ENCODE measurements at places on chromosomes 12 and 14.

- DNase-seq = no peak
Measured at GRCh38 chr12:25550186-25550585, 2.9 kb downstream of the LMNTD1 start.

- no peak for DNase-seq
Measured at GRCh38 chr14:73870525-73871235, 16.0 kb upstream of the ZNF410 start.

DNA sequence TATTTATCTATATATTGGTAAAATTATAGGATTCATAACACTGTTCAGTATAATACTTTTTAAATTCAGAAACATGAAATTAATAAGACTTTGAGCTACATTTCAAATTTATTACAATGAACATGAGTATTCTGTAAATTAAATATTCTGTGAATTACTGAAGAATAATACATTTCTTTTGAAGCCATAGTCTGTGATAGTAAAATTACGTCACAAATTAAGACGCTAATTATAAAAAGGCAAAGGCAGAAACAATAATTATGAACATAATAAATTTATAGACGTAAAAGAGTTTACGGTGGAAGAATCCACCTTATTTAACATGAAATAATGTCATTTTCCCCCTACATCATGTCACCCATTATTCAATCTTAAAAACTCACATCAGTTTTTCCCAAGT, 118.9 kb downstream of the NOVA1 start:
- no peak for DNase-seq

DNA sequence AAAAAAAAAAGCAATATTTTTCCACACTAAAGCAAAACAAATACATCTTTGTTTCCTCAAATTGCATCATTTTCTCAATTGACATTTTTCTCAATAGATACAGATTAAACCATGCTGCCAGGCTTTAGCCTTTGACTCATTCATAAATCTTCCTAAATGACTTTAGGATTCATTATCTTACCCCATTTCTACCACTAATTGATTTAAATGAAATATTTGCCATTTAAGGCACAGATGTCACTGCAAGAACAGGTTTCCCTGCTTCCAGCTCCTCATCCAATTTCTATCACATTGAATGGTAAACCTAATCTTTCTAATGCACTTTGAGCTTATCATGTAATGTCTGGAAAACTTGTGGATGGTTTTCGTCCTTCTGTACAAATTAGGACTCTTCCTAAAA, 298.7 kb downstream of the RPL10L start:
- no peak for DNase-seq

DNA sequence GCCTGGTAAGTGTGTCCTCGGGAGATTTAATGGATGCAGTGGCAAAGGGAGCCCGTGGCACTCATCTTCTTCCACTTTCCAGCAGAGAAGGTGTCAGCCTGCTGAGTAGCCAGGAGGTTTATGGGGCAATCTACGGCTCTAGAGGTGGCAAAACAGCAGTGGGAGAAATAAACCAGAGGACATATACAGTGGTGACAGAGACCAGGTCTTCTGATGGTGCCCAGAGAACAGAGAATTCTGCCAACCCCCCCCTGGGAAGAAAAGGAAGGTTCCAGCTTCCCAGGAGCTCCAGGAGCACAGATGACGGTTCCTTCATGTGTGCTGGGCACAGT, 43.0 kb downstream of the SMIM41 start:
- DNase-seq = no peak

GRCh38 chr12:122851820-122852219, 16.6 kb downstream of the HIP1R start:
- no peak for DNase-seq

- no peak for DNase-seq
Measured at GRCh38 chr12:92221656-92222315, 76.1 kb upstream of the BTG1 start.

DNA sequence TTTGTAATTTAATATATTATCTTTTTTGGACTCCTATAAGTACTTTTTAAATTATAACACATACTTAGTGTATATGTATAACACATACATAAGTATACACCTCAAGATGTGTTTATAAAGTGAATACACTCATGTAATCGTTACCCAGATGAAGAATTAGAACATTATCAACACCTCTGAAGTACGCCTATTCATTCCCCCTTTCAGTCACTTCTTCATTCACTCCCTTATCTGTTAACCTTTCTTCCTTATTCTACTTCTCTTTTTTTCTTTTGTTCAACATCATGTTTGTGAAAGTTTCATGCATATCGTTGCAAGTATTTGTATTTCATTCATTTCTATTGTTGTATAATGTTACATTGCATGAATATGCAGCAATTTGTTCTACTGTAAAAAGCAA, 98.5 kb downstream of the ARID2 start:
- no peak for DNase-seq

GRCh38 chr14:58829594-58829993, 191.8 kb downstream of the DACT1 start:
- no peak for DNase-seq

DNA sequence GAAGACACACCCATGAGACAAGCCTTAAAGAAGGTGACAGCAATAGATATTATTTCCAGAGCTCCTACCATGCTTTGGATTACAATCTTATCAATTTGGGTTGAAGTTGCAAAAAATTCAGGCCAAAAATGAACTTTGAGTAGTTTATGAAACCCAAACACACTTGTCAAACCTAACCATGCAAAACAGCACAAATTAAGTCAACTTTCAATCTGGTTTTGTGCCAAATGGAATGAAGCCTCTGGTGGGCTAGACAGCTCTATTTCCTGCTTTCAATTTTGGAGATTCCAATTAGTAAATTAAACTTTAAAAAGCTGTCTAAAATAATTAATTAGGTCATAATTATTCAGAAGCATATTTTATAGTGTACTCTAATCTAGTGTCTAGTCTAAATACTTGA, 203.4 kb downstream of the SYT1 start:
- DNase-seq = no peak

DNA sequence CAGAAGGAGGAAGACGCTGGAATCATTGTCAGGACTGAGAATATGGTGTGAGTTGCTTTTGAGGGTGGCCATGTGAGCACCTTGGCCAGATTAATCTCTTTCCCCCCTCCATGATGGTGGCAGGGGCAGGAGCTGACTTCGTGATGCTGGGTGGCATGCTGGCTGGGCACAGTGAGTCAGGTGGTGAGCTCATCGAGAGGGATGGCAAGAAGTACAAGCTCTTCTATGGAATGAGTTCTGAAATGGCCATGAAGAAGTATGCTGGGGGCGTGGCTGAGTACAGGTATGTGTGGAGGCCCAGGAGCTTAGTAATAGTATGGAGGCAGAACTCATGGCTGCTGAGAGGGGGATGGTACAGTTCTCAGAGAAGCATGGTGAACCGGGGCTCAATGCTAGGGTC, 4.3 kb downstream of the TINF2 start:
- no peak for DNase-seq

GRCh38 chr12:68510397-68510796, 100.3 kb upstream of the RAP1B start:
- no peak for DNase-seq

- no peak for DNase-seq
Measured at GRCh38 chr12:94265539-94265938, 117.2 kb downstream of the PLXNC1 start.

DNA sequence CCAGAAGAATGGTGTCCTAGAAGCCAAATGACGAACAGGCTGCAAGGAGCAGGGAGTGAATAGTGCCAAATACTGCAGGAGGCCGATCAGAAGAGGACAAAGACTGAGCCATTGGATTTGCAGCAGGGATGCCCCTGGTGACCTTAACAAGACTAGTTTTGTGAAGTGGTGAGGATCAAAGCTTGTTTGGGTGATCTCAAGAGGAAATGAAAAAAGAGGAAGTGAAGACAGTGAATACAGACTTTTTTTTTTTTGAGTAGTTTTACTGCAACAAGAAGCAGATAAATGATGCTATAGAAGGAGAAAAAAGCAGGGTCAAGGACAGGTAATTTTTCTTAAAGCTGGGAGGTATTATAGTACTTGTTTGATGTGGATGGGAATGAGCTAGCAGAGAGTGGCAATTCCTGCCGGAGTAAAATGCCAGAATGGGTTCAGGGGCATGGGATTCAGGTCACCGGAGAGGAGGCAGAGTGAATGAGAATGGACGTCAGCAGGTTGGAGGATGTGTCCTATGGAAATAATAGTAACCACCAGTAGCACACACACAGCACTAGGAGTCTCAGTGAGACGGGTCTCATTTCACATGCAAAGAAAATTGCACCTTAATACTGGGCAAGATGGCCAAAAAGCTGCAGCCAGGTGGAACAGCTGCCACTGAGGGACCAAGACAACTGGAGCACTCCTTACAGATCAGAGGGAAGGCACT, 345.8 kb upstream of the CCDC196 start:
- no peak for DNase-seq

DNA sequence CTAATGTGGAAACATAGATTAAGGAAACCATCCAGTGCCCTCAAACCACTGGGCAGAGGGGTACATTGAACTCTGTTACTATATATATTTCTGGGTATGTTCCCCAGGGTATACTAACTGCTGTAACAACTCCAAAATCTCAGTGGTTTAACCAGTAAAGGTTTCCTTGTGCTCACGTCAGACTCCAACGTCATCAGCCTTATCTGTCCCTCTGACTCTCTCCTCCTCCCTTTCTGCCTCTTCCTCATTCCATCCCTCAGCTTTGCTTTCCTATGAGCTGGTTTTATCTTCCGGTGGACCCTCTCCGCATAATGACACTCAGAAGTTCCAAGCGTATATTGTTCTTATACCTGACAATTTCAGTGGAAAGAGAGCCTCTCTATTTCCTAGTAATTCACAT, 21.2 kb upstream of the SMCO2 start:
- no peak for DNase-seq

- DNase-seq = no peak
Measured at GRCh38 chr14:95465358-95465757, 51.1 kb downstream of the SYNE3 start.

DNA sequence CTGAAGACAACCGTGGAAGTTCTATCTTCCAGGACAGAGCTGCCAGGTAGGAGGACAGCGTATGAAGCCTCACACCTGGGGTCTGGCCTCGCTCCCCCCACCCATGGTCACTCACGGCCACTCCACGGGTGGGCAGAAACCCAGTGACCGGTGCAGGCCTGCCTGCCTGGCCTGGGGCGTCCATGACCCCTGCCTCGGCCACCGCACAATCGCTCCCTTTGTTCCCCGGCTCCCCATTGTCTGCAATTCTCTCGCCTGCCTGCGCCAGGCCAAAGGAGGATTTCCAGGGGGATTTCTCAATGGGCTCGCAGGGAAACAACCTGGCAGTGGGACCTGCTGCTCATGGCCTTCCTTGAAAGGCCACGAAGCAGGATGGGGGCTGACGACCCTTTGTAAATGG, 22.6 kb downstream of the CCDC85C start:
- no peak for DNase-seq

DNA sequence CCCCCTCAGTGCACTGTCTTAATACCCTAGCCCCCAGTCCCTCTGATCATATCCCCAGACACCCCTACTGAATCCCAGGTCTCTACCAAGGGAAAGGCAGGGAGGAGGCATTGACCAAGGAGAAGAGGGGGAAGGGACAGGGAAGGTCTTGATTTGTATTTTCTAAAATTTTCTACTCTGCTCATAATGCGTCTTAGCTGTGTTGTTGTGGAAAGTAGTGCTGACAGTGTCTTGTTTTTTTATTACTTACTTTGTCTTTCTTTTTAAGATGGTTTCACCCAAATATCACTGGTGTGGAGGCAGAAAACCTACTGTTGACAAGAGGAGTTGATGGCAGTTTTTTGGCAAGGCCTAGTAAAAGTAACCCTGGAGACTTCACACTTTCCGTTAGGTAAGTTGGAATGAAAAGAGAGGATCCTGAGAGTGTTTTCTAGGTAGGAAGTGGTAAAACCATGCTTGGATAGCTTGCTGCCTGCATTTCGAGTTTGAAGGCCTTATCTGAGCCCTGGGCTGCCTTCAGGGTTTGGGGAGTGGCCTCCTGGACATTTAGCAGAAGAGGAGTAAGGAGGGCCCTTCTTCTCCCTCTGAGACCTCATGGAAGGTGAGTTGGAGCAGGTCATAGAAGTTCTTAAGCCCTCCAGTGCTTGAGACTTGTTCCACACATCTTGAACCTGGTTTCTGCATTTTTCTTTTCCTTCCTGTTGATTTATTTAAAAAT, 27.4 kb downstream of the PTPN11 start:
- no peak for DNase-seq

GRCh38 chr12:117046011-117046369, 53.2 kb downstream of the TESC start:
- DNase-seq = no peak

Data from effector memory CD4-positive, alpha-beta T cell (primary cell).